AG08395 (cell line): ENCODE measurements at places on chromosomes 3 and 15.

DNA sequence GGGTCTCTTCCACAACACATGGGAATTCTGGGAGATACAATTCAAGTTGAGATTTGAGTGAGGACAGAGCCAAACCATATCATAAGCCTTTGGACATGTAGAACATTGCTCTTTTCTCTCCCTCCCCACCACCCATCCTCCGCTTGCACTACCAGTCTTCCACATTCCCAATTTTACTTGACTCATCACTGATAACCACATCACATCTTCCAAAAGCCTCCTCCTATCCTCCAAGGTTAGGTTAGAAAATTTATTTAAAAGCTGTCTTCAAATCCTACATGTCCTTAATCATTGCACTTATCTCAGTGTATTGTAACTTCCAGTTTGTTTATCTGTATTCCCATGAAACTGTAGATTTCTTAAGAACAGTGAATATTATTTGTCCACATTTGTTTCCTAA is 10.4 kb downstream of the ZBED2 start:
- DNase-seq: no peak

DNA sequence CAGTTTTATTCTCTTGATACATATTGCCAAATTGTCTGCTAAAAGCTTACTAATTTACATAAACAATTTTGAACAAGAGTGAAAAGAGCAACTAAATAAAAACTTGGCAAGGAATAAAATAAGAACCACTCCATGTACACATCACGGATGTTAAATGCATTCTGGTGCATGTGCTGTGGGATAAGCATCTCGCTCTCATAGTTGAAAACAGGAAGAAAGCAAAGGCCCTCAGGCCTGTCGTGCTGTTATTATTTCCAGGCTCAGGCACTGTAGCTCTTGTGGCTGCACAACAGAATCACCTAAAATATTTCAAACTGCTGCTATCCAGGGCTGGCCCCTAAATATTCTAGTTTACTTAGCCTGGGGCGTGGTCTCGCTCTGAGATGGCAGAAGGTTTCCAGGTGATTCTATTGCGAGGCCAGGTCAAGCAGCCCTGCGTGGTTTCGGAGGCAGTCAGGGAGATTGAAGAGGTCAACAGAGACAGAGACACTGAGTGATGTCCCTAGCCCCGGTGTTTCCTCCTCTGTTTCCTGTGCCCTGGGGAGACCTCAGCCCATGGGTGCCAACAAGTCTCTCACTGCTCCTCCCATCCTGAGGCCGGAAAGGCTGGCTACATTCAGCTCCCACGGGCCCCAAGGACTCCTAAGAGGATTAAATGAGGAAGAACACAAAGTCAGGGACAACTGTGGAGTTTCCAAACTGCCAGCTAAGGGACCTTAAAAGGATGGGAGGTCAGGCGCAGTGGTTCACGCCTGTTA is 18.2 kb upstream of the PDIA5 start:
- DNase-seq: no peak

GRCh38 chr15:75961331-75961730 is 50.9 kb downstream of the NRG4 start:
- no peak for DNase-seq

DNA sequence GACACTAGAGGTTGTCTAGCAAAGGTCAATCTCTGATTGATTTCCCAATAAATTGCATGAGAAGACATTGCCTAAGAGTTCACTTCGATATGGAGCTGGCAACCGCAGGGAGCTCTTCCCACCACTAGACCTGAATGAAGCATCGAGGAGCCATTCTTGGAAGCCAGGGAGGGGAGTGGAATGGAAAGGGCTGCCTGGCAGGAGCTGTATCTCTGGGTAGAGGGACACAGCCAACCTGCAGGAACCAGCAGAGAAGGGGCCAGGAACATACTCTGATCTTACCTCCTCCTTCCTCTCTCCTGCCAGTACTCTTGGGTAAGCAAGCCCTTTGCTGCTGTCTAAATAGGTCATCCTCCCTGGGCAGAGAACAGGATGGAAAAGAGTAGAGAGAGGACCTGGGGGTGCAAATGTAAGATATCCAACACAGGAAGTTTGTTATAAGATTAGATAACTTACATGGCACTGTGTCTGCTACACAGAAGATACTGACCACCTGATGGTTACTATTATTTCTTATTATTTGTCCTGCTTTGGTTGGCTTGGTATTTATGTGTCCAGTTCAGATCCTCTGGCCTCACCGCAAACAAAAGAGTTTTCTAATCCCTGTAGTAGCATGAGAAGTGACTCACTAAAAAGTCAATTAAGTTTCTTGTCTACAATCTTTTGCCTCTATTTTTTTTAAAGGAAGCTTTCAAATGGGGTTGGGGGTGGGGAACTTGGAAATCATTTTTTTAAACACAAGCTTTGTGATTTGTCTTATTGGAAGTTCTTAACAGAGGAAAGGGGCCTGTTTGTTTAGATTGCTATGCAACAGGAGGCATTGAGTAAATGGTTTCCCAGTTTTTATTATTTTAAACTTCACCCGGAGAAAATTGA is 156.7 kb upstream of the TSC22D2 start:
- DNase-seq: peak; percentile 56

- DNase-seq: peak; percentile 13
Measured at GRCh38 chr15:85379403-85380131, 836 bp upstream of the AKAP13 start.

DNA sequence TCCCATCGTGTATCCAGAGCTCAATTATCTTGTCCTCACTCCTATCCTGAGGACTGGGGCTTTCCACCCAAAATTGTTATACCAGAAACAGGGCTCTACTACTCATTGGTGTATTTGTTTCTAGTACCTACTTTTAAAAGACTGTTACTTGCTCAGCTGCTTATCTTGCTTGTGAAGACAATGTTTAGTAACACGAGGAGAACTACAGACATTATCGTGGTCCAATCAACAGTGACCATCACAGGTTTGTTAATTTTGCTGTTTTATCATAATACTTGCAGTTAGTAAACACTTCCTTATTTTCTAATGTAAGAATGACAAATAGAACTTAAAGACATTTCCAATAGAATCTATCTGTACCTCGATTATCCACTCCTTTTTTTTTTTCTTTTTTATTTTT is 13.5 kb downstream of the LRCH3 start:
- no peak for DNase-seq

- DNase-seq: no peak
Measured at GRCh38 chr15:84944311-84944710, 37.3 kb upstream of the PDE8A start.

GRCh38 chr15:64857421-64857820 is 15.7 kb downstream of the PLEKHO2 start:
- DNase-seq: peak; percentile 71

- DNase-seq: no peak
Measured at GRCh38 chr15:97994236-97994635, 33.7 kb downstream of the ARRDC4 start.

- no peak for DNase-seq
Measured at GRCh38 chr3:53700441-53700840, 145.8 kb downstream of the CHDH start.

GRCh38 chr3:94137377-94137776 is 74.5 kb downstream of the NSUN3 start:
- DNase-seq: peak; percentile 4

DNA sequence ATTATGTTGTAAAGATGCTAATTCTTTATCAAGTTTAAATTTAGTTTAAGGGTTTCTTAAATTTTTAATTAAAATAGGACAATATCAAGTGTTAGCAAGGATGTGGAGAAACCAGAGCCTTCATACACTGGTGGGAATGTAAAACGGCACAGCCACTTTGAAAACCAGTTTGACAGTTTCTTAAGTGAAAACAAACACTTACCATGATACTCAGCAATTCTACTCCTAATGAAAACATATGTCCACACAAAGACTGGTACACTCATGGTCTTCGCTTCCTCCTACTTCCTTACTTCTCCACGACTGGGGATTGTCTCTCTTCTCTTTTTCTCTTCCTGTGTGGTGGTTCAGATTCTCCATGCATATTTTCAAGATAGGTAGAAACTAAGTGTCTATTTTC is 9.2 kb downstream of the SKIC8 start:
- DNase-seq: no peak

DNA sequence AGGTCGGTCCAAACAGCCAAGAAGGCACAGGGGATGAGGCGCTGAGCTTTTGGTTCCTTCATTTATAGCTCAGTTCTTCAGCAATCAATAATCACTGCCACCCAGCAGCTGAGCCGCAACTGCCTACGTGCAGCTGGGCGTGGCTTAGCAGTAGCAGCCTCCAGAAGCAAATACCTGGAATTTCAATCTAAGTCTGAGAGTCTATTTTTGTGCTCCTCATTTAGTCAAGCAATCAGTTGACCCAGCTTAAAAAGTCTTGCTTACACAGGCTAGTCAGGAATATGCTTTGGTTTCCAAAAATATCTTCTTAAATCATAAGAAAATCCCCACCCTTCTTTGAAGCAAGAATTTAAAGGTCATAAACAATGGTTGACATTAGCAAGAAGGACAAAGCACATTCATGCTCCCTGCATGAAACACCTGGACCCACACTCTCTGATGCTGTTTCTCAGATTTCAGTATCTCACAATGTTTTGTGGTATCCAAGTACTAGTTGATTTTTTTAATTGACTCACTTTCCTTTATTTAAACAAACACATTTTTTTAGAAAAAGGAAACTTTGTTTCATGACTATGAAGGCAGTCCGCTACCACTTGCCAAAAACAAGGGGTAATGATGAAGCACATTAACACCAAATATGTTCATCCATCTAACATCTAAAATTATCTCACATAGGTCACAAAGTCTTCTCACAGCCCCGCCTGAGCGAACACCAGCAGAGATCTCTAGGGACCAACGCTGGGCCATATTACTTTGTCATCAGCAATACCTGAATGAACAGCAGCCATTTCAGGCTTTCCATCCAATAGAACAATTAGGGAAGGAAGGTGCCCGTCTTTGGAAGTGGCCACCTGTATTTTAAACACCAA is 106.1 kb downstream of the OXNAD1 start:
- DNase-seq: no peak

- no peak for DNase-seq
Measured at GRCh38 chr3:195160908-195161434, 110.0 kb downstream of the XXYLT1 start.

DNA sequence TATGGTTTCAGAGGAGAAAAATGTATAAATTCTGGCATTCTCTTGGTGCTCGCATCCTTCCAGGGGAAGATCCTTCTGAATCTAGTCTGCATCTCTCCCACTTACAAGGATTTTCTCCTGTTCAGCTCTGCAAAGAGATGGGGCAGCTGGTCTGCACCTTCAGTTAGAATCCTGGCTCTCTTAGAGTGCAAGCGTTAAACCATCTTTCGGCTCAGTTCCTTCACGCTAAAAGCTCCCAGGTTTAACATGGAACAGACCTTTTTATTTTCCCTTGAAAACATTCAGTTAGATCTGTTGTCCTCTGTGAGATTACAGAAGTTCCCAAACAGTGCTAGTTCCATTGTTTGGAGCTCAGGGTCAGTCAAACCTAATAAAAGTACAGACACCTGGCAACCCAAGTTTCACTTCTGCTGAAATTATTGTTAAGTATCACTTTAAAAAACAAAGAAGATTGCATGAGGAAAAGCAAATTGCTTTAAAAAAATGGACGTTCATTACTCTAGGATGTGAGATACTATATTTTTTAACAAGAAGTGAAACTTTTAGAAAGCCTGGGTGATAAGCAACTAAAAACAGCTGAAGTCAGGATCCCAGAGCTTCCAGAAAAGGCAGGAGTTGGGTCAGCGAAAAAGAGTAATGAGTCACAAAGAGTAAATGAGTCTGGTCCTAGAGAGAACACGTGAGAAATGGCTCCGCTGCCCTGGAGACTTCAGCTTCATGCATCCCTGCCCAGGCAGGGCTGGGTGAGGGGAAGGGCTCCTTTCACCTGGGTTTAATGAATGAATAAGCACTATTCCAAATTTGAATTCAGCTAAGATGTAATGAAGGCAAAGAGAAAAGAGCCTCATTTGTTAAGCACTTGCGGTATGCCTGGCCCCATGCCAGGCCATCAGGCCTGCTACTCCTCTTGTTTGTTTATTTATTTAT is 63.3 kb downstream of the ABTB1 start:
- peak; percentile 67 for DNase-seq
